DMS 273 treated with DMSO at 0.1 percent for 48 hours (cell line): ENCODE measurements at places on chromosomes 6 and 20.

DNA sequence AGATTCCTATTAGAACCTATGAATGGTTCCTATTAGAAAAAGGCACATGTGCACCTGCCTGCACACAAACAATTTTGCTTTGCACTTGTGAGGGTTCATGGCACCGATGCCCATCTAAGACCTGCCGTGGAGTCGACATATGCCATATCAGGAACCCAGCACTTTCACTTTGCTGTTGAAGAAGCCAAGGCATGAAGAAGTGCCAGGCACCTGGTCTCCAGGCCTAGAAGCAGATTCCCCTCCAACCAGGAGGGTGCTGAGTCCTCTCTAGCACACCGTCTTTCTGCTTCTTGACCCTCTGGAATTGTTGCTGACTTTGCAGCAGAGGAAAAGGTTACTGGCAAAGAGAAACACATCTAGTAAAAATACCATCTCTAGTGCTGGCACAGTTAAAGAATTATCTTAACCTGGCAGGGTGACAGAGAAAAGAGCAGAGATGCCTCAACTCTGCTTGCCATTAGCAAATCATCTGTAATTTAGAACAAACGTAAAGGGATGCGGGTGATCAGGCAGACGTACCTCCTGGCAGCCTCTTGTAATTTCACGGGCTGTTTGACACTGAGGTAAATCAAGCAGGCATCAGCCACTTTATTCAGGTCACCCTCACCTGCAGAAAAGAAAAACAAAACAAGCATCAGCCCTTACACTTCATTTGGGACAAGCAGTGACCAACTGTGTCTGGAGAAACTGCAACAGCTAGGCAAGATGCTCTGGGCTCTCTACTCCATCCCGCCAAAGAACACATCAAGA lies 37.2 kb downstream of the TTI1 start:
- DNase-seq, result no peak

DNA sequence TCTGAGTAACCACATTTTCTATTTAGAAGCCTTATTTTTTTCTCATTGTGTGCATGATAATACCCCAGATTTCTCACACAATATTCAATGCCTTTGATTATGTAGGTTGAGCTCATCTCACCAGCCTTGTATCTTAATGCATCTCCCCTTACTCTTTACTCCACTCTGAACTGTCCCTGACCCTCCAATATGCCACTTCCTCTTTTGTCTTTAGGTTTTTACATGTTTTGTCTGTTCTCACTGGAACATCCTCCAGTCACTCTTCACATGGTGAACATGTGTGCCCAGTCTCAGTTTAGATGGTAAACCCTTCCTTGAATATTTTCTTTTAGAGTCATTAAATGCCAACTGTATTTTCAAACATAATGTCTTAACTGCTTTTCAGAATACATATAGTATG lies 392.9 kb upstream of the IMPG1 start:
- no peak for DNase-seq

- DNase-seq, result no peak
Measured at GRCh38 chr6:46016063-46016608, 476 bp upstream of the CLIC5 start.

GRCh38 chr6:151241853-151242252 lies 2.1 kb downstream of the AKAP12 start:
- DNase-seq, result no peak

- no peak for DNase-seq
Measured at GRCh38 chr6:170005665-170006064, 254.2 kb downstream of the ERMARD start.
